ENCODE measurements at places on chromosomes 3 and 15. TPM values are rescaled to one million over a fixed set of nuclear protein-coding genes. Genes with fewer than 3 reads are reported as not detected.

DNA sequence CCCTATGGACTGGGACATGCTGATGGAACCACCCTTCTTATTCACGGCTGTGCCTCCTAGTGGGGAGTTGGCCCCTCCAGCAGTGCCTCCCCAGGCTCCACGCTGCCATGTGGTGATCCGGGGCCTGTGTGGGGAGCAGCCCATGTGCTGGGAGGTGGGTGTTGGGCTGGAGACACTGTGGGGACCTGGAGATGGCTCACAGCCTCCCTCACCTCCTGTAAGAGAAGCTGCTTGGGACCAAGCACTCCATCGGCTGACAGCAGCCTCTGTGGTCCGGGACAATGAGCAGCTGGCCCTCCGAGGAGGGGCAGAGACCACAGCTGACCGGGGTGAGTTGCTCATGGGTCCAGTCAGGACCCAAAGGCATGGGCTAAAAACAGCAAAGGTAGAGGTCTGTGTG, 9.1 kb downstream of the ALG3 start:
- no peak for DNase-seq

DNA sequence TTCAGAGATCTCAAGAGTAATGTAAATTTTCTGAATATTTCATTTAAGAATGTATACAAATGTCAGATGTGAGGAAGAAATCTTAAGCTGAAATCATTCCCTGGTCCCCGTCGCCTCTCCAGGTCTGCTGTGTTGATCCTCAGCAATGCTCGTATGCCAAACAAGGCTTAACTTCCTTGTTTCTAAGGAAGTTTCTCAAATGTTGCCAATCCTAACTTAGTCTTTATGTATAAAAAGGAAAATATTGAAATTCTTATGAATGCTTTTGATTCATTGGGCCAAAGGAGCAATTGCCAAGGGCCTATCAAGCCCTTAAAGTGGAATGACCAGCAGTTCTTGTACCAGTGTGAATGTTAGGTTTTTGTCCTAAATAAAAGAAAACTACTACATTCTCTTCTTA, 507.7 kb upstream of the SEMA6D start:
- no peak for DNase-seq

DNA sequence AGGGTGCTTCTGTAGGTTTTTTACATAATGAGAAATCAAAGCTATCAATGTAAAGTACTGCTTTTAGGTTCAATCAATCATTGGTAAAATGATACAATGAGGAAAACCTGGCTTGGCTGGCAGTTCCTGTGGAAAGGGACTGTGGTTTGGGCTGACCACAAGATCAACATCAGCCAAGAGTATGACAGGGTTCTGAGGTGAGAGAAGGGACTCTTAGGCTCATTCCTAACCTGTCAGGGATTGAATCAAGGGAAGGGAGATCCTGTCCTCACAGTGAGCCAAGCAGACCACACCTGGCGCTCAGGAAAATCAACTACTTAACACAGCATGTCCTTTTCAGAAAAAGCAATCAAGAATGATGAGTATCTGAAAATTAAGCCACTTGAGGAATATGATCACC, 111.1 kb downstream of the MAGI1 start:
- DNase-seq, result peak; percentile 48

DNA sequence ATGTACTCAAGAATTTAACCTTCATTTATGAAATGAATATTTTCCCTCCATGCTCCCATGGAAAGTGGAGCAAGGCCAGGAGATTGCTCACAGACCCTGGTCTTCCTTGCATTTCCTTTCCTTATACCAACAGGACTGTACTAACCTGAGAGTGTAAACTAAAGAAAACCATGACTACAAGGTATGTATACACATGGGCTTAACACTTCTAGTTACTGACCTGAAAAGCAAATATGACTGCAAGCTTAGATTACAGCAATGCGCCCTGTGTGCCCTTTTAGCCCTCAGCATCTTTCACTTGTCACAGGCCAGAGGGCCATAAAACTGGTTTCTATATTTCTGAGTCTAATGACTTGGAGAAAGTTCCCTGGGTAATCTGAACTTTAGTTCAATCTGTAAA, 52.1 kb downstream of the NEK10 start:
- DNase-seq, result no peak

DNA sequence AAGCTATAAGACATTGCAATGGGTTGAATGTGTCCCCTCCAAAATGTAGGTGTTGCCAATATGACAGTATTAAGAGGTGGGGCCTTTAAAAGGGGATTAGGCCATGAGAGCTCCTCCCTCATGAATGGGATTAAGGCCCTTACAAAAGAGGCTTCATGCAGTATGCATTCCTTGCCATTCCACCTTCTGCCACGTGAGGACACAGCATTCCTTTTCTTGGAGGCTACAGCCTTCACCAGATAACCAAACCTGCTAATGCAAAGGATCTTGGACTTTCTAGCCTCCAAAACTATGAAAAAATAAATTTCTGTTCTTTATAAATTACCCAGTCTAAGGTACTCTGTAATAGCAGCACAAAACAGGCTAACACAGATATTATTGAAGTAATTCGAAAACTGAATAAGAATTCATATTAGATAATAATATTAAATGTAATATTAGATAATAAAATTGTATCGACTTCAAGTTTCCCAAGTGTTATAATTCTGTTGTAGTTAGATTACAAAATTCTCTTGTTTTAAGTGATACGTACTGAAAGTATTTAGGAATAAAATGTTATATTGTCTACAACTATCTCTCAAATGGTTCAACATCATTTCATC, 29.4 kb upstream of the ATP8B4 start:
- peak; percentile 76 for DNase-seq

- DNase-seq, result peak; percentile 1
These were observed 390.5 kb downstream of the DIPK2A start for GRCh38 chr3:144362126-144362525.

DNA sequence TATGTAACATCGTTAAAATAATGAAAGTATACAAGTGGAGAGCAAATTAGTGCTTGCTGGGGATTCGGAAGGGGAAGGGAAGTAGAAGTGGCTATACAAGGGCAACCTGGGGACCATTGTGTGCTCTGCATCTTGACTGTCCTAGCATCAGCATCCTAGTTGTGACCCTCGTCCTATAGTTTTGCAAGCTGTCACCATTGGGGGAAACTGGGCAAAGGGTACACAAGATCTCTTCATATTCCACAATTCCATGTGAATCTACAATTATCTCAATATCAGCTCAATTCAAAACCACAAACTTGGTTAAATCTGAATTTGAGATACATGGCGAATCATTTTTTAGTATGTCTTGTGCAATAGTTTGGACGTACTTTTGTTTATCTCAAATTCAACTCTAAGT, 30.9 kb downstream of the WNT7A start:
- no peak for DNase-seq

DNA sequence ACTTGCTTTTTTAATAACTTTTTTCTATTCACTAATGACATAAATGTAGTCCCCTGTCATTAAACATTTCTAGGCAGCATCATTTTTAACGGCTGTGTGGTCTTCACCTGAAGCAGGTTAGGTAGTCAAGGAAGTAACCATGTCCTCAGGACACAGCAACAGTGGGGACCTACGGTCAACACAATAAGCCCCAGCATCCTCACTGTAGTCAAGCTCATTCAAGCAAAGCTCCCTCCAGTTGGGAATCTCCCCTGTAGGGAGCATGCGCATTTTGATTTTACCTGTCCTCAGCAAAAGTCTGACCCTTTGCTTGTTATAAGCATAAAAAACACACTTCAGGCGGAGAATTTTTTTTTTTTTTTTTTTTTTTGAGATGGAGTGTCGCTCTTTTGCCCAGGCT, 151.4 kb downstream of the SHQ1 start:
- no peak for DNase-seq

DNA sequence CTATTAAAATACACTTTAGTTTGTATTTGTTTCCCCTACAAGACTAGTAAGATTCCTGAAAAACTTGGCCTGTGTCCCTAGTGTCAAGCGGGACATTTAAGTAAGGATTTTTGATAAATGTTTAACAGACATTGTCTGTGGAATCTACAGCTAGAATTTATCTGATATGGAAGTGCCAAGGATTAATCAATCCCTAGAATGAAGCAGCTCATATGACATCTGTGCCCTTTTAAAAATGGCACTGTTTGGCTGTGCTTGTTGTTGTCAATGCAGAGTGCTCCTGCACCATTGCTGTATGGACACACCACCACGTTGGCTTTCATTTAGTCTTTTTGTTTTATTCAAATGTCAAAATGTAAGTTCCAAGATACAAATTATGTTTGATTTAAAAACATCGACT, 14.3 kb upstream of the PDCD7 start:
- no peak for DNase-seq

Gene SLC22A13
- 0.29 TPM for total RNA-seq

DNA sequence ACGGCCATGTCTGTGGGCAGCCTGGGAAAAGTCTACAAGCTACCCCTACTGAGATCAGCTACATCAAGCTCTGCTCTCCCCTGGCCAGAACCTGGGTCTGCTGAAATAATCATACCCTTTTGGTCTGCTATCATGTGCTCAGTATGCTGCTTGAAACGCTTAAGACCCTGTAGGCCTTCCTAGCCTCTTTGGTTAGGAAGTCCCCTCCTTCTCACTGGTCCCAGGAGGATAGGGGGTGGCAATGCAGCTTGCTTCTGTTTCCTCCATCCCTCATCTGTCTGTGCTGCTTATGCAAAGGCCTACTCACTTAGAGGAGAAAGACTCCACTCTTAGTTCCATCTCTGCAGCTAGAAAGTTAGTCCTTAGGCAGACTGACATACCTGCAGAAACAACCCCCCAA, 118.2 kb upstream of the RASGRP1 start:
- no peak for DNase-seq

GRCh38 chr3:9690451-9691450, 12.9 kb upstream of the CPNE9 start:
- DNase-seq, result no peak

Gene CSPG4
- total RNA-seq, result 31.4 TPM

GRCh38 chr3:56087451-56088053, 380.7 kb downstream of the ERC2 start:
- DNase-seq, result peak; percentile 22

Gene DLL4
- total RNA-seq, result 2.5 TPM

DNA sequence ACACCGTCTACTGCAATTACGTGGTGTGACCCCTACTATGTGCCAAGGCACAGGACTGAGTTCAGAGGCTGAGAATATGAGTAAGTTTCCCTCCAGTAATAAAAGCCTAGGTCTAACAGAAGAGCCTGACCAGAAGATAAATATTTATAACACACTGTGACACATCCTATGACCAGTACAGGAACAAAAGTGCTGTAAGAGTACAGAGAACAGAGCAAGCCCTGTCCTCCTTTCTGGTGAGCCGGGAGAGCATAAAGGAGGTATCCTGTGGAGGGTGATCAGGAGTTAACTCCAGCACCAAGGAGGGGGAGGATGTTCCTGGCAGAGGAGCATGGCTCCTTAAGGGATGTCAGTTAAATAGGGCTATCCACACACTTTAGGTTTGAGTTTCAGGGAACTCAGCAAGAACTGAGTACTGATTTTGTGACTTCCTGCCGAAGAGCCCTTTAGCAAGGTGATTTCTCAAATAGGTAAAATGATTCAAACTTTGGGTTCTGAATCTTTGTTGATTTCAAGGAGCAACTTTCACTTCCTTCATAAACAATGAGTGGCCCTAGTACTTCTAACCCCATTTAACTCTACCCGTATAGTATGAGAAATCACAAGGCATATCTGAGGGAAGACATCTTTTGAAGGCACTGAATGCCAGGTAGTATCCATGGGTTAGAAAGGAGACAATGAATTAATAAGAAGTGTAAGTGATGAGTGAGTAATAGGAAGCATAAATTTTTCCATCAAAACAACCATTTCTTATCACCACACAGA, 198.0 kb downstream of the THRB start:
- DNase-seq, result peak; percentile 50

GRCh38 chr3:143256416-143256815, 136.8 kb downstream of the CHST2 start:
- DNase-seq, result no peak

DNA sequence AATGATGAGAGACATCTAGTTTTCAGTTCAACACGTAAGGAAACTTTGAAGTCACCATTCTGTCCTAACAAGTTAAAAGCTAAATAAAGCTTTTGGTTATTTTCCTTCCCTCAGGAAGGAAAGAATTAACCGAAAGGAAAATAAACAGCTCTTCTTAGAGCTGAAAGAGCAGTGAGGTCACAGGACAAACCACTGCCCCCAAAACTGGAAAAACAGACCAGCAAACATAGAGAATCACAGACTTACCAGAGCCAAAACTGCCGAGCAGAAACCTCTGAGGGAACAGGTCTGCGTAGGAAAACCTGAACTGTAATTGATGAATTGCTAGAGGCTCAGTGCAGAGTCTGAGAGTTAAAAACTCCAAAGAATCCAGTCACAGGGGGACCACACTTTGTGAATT, 14.7 kb downstream of the USP50 start:
- no peak for DNase-seq

Gene CFAP100
- not detected for total RNA-seq

- DNase-seq, result no peak
These were observed 190.2 kb upstream of the GBE1 start for GRCh38 chr3:81951636-81952035.

DNA sequence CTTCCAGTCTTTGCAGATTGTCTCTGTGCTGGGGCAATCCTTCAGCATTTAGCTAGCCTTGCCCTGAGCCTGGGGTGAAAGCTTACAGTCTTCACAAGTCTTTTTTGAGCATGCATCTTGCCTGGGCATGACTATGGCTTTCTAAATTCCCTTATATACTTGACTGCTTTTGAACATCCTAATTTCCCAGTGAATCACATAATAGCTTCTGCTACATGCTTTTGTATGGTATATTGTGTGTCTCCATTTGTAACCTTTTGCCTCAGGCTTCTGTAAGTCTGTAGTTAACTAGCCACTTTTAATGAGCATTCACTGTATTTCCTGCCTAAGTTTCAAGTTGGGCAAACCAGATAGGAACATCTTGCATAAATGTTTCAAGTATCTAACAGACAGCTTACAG, 76.8 kb downstream of the CHCHD4 start:
- no peak for DNase-seq

Gene HAUS2
- 59.8 TPM for total RNA-seq

GRCh38 chr15:85690561-85691231, 104.0 kb downstream of the KLHL25 start:
- no peak for DNase-seq

Gene HGD
- not detected for total RNA-seq

Gene FAM107A
- total RNA-seq, result not detected

DNA sequence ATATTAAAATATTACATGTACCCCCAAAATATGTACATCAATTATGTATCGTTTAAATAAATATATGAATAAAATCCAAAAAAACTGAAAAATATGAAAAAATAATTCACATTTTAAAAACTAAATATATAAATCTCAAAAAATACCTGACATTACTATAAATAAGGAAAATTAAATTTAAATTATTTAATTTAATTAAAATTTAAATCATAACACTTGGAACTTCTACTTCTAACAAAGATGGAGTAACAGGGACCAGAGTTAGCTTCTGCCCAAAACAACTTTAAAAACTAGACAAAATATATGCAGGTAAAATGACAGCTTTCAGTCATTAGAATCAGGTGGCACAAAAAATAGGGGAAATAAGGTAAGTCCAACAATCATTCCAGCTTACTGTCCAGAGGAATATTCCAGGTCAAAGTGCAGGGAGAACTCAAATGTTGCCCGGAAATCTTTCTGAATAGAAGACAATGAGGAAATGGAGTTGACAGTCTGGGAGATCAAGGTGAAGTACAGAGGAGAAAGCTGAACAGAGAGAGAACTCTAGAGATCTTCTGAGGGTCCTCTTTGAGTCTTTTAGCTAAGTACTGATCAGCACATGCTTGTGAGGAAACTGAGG, 207.7 kb upstream of the ATP11B start:
- no peak for DNase-seq

GRCh38 chr15:38028869-38029268, 94.4 kb downstream of the TMCO5A start:
- peak; percentile 26 for DNase-seq

- no peak for DNase-seq
These were observed 20.2 kb downstream of the SEMA6D start for GRCh38 chr15:47737477-47737876.
